ENCODE measurements at places on chromosomes 3 and 15.

DNA sequence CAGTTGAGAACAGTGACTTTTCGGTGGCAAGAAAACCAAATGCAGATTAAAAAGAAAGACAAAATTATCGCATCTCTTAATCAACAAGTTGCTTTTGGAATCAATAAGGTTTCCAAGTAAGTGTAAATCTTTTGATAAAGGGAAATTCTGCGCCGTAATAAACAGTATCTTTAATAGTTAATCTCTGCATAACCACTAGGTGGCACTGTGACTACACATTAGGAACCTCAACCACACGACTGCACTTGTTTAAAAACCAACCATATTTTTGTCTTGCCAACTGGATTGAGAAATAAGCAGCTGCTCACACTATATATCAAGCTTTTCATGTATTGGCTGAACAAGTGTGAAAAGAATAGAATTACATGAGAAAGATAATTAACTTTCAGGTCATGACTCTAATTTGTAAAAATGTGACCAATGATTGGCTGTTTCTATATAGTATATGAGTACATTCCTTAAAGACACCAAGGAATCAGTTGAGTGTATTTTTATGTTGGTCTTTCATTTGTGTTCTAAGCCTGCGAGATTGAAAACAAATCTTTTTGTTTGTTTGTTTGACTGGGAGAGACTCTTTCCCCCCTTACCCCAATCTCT is 72.7 kb downstream of the DZIP3 start:
- peak; percentile 12 for DNase-seq

DNA sequence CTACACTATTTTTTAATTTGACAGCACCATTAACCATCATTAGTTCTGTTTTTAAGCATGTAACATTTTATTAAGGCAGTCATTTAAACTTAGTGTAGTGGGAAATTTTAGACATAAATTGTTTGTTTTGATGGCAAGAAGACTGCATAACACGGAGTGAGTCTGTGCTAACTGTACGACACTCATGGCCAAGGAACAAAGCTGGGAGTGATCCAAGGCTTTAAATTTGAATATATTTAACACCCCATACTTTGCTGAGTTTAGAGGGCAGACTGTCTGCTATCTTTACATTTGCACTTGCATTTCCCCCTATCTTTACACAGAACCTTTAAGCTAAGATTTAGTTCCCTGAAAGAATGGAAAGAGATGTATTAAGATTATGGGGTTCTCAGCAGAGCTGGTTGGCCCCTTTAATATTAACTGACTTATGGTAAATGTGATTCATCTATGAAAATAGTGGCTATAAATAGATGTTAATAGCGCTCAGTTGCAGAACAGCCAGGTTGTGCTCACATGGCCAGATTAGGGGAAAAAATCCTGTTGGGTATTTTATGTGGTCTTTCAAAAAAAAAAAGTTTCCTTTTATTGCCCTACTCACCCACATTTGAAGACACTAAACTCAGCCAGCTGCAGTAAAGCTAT is 120.7 kb downstream of the CMSS1 start:
- no peak for DNase-seq

DNA sequence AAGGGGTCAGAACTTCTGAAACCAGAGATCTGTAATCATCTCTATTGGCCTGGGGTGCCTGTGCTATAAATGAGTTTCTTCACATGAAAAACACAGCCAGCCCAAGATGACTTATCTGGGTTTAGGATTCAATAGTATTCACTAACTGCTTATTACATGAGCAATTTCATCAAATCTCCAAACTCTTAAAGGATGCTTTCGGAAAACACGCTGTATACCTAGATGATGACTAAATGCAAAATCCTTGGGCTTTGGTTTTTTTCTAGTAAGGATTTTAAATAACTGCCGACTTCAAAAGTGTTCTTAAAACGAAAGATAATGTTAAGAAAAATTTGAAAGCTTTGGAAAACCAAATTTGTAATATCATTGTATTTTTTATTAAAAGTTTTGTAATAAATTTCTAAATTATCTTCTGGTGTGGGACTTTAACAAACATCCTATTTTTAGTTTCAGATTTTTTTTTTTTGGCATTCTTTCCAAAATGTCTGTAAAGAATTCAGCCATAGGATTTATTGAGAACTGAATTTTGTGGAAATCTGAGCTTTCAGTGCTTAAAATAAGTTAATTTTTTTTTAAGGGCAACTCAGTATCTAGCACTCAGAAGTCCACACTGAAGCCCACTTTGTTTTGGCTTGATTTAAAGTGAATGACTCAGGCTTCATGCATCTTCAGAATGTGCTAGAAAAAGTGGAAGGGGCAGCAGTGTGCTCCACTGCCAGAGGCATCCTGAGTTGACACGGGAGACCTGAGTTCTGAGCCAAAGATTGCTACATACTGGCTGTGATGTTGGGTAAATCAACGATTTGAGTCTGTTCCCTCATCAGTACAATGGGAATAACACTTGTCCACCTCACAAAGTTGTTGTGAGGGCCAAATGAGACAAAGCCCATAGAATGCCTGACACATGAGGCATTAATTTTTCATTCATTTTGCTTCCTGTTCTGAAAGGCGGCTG is 18.7 kb downstream of the TMEM43 start:
- DNase-seq, result no peak

GRCh38 chr3:194941360-194941955 is 255.8 kb downstream of the FAM43A start:
- no peak for DNase-seq

GRCh38 chr15:66128116-66128680 is 125.4 kb downstream of the MEGF11 start:
- no peak for DNase-seq
